Activated CD4-positive, alpha-beta T cell treated with anti-CD3 and anti-CD28 coated beads, Interleukin-2, amount 50 U/mL, for 24 hours (primary cell): ENCODE measurements at places on chromosomes 5 and 9.

DNA sequence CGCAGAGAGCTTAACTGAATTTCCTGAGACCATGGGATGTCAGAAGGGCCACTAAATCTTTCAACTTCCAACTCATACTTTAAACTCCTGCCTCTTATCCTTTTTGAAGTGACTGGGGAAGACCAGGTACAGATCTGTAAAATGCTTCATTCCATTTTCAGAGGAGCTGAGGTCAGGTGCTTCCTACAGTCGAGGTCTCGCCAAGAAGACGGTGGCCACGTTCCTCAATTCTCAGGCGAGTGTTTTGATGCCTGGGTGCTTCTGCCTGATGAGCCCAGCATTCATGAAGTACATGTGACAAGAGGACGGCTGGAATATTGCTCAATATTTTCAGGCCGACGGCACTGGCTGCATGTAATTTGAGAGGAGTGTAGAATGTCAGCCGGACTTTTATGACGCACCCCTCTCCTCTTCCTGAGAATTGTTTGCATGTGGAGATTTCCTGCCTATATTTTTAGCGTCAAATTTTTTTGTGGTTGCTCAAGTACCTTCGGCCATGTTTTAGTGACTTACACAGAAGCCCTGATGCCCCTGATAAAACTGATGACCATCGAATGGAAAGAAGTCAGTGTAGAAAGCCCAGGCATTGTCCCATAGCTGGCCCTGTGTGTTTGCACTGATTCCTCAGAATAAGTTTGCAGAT lies 38.8 kb upstream of the GLRX start:
- DNase-seq = no peak

GRCh38 chr5:44952376-44952775 lies 143.6 kb downstream of the MRPS30 start:
- no peak for DNase-seq

DNA sequence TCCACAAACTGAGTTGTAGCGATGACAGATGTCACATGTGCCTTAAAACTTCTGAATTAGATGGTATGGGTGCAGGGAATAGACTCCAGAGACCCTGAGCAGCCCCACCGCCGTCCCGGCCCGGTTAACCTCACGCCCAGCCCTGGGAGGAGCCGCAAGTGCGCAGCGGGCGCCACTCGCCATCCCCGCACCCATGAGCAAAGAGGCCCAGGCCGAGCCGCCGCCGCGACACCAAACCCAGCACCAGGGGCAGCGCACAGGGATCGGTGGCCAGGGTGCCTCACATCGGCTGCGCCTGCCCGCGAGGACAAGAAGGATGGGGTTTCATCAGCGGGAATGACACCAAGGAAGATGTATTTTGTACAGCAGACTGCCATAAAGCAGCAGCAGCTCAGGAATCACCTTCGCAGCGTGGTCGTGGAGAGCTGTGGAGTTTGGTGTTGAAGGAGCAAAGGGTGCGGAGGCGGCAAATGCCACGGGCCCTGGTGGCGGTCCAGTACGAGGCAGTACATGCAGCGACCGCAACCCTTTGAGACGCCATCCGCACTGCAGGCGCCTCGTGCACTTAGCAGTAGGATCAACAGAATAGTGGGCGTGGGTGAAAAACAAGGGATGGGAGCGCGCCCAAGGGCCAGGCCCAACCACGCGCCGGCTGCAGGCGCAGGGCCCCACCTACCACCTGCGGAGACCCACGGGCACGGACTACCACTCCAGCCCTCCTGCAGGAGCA lies 89.7 kb downstream of the ZNF366 start:
- no peak for DNase-seq

DNA sequence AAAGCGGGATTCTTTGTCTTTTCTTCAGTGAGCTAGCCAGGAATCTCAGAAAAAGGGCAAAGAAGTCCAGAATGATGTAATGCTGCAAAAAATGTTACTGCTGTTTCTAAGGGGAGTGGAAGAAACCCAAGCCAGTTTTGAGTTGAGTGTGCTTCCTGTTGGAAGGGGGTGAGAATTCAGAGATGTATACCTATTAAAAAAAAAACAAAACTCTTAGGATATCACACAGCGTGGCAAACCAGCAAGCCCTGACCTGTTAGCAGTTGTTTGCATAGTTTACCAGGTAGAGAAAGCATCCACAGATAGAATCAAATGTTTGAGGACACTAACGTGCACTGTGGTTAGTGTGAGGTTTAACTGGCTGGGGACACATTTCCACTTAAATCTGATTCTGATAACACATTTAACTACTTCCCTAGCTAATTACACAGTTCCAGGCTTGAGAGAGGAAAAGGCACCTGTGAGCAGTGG lies 11.4 kb downstream of the BASP1 start:
- no peak for DNase-seq

GRCh38 chr5:104081232-104081631 lies 518.6 kb upstream of the NUDT12 start:
- no peak for DNase-seq

DNA sequence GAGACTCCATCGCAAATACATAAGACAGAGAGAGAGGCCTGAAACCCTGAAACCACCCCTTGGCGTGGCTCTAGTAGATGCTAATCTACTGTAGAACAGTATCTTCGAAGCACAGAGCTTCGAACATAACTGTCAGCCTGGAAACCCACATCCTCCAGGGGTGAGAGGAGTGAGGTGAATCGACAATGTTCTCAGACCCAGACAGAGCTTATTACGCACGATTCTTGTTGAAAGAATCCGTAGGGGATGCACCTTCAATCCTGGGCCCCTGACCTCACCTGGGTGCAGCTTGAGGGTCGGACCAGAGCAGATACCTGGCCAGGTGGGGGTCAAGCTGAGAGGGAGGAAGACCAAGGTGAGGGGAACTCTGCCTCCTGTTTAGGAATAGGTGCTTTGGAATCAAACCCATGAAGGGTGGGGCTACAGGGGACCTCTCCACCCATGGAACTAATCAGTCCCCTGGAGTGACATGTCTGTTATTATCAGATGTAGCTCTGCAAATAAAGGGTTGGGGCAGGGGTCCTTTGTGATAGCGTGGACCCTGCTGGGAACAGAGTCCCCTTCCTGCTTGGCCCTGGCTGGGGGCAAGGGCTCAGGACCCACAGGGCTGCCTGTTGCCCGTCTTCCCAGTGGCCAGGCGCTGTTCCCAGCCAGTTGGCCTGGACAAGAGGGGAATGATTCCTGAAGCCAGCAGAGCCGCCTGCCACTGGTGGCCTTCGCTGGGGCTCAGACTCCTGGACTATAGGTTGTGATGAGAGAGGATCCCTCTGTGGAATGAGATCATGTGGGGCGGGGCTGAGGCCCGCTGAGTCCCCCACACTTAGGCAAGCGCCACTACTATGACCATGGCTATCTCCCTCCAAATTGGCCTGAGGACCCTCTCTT lies 41.2 kb downstream of the DBH start:
- DNase-seq = no peak

DNA sequence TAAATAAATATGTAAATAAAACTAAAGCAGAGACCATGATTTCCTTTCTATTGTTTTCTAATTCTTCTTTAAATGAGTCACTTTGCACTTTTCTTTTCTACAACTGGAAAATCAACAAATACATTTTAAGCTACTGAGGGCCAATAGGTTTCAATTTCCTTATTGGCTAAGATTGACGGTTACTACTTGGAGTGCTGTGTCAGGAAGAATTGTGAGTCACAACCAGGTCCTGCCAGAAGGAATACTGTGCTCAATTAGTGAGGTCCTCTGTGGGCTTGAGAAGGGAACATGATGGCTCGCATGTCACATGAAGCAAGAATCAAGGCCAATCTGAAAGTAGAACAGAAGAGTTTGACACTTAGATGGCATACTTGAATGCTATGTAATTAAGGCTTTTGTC lies 110.8 kb downstream of the HMHB1 start:
- DNase-seq = no peak
